Testis (tissue), 5 donors: ENCODE measurements at places on chromosomes 4 and X.

DNA sequence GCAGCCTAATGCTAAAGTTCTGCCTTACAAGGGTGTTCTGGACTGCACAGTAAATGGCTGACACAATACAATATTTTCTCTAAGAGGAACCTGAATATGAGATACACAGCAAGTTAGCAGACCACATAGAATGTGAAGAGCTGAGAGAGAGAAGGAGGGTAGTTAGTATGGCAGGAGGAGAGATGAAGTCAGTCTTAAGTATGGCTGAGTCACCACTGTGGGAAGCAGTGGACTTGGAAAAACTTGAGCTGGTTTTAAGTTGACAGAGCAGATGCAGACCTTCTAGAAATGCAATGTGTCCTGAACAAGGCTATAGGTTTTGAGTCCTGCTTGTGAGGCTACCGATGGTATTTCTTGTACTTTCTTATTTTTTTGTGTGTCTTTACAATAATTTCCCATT, 172.5 kb downstream of the SH2D1A start:
- H3K27ac ChIP-seq: no peak overlapping the region
- H3K36me3 ChIP-seq: no peaks in the 10 kb centered on the region
- DNase-seq: no peak
- H3K4me1 ChIP-seq: no peaks in the 10 kb centered on the region

DNA sequence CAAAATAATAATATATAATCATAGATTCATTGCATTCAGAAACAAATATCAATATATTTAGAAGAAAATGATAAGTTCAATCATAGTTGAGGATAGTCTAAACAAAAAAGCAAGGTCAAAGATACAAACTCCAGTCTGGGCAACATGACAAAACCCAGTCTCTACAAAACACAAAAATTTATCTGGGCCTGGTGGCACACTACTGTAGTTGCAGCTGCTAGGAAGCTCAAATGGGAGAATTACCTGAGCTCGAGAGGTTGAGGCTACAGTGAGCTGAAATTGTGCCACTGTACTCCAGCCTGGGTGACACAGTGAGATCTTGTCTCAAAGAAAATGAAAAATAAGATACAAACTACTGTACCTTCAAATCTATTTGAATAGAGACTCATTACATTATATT, 52.7 kb upstream of the ANXA10 start:
- no peak overlapping the region for H3K27ac ChIP-seq
- H3K4me1 ChIP-seq: no peaks in the 10 kb centered on the region
- DNase-seq: no peak
- H3K27me3 ChIP-seq: no peaks in the 10 kb centered on the region

DNA sequence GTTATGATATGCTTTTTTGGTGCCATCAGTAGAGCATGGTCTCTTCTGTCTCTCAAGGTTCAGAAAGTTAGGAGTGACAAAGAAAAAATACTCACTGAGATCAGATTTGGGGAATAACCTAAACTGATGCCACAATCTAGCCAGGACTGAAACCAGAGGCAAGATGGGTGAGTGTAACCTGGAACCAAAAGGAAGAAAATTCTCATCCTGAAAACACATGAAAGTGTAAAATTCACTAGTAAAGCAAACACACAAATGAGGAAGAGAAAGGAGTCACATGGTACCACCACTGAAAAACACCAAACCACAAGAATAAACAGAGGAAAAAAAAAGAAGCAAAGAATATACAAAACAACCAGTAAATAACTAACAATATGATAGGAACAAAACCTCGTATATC, 96.4 kb downstream of the ANXA10 start:
- no peak overlapping the region for H3K27ac ChIP-seq
- no peak overlapping the region for H3K4me3 ChIP-seq
- H3K4me1 ChIP-seq: no peaks in the 10 kb centered on the region
- no peak for DNase-seq
- no peaks in the 10 kb centered on the region for H3K36me3 ChIP-seq

DNA sequence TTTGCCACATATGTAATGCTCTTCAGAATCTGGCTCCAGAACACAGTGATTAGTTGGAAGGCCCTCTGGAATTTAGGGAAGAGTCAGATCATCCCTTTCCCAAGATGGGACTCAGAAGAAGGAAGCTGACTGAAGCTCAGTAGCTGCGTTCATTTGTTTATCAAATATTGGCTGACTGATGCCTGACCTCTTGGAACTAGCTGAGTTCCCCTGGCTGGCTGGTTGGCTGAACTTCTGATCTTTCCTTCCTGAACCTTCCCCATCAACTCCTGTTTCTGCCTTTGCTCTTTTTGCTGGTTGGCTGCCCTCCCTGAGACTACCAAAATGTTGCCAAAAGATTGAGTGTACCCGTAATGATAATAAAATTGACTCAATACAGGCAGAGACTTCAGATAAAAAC, 866.5 kb upstream of the INTU start:
- H3K4me3 ChIP-seq: no peak overlapping the region
- H3K4me1 ChIP-seq: no peaks in the 10 kb centered on the region
- H3K36me3 ChIP-seq: no peaks in the 10 kb centered on the region
- no peak for DNase-seq
- H3K27ac ChIP-seq: no peak overlapping the region
- H3K27me3 ChIP-seq: no peaks in the 10 kb centered on the region

GRCh38 chr4:94974773-94975172, 217.0 kb downstream of the BMPR1B start:
- H3K4me1 ChIP-seq: no peaks in the 10 kb centered on the region
- H3K36me3 ChIP-seq: no peaks in the 10 kb centered on the region
- no peak for DNase-seq
- H3K27me3 ChIP-seq: no peaks in the 10 kb centered on the region

DNA sequence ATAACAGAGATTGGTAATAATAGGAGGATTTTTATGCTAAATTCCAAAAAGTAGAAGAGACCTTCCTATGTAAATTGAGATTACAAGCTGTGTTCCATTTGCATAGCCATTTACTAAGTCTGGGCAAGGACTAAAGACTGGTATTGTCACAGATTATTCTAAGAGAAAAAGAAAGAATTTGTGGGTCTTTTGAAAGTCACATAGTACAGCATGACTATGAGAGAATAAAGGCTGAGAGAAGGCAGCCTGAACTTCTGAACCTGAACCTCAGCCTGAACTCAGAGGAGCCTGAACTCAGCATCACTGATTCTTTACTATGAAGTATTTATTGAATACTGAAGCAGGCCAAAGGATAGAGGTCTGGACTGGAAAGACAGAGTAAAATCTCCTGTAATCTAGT, 297.5 kb downstream of the STPG2 start:
- DNase-seq: no peak
- H3K27me3 ChIP-seq: no peaks in the 10 kb centered on the region
- H3K4me3 ChIP-seq: no peak overlapping the region
- no peak overlapping the region for H3K27ac ChIP-seq

DNA sequence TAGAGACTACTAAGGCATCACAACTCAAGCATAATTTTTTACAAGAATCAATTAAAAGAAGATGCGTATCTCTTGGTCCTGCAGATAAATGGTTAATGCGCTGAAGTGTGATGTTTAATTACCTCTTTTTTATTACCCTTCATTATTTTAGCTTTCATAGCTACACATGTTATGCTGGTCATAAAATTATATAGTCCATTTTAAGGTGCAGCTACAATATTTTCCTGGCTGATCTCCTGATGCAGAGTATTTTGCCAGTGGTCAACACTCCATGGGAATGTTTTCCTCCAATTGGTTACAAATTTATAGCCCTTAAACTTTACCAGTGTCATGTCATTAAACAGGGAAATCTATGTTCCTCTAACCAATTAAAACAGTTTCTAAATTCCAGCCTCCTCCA, 1617.2 kb downstream of the PCDH7 start:
- DNase-seq: no peak
- no peaks in the 10 kb centered on the region for H3K36me3 ChIP-seq
- no peaks in the 10 kb centered on the region for H3K4me1 ChIP-seq
- no peak overlapping the region for H3K27ac ChIP-seq

GRCh38 chrX:103817502-103817901, 14.6 kb downstream of the RAB9B start:
- H3K27ac ChIP-seq: no peak overlapping the region
- no peaks in the 10 kb centered on the region for H3K4me1 ChIP-seq
- no peak for DNase-seq
- H3K4me3 ChIP-seq: no peak overlapping the region
- no peaks in the 10 kb centered on the region for H3K36me3 ChIP-seq

- H3K36me3 ChIP-seq: no peaks in the 10 kb centered on the region
- H3K4me3 ChIP-seq: no peak overlapping the region
- H3K4me1 ChIP-seq: no peaks in the 10 kb centered on the region
- H3K27ac ChIP-seq: no peak overlapping the region
These were observed 359.9 kb upstream of the F9 start for GRCh38 chrX:139170526-139171173.
